Nasal cavity respiratory epithelium epithelial cell of viscerocranial mucosa (primary cell): ENCODE measurements at places on chromosomes 11 and 22. TPM values are rescaled to one million over a fixed set of nuclear protein-coding genes. Genes with fewer than 3 reads are reported as not detected.

The KBTBD3 gene
- 2.4 and 3.4 TPM in 2 replicates for total RNA-seq

The TBRG1 gene
- 28.4 and 38.9 TPM in 2 replicates for total RNA-seq

The KCNC1 gene
- total RNA-seq, result not detected in 2 replicates

The RAB3IL1 gene
- 1.0 and 2.0 TPM in 2 replicates for total RNA-seq

The LAYN gene
- total RNA-seq, result 7.2 and 61.6 TPM in 2 replicates

The CTTN gene
- total RNA-seq, result 309 and 537 TPM in 2 replicates

The TRIM34 gene
- total RNA-seq, result 3.8 and 6.2 TPM in 2 replicates

The ACCS gene
- total RNA-seq, result 1.4 and 4.1 TPM in 2 replicates

The CRYBB3 gene
- total RNA-seq, result not detected in 2 replicates

The GGTLC3 gene
- not detected in 2 replicates for total RNA-seq

The SUSD2 gene
- total RNA-seq, result under 0.01 and 0.36 TPM in 2 replicates

The SYT8 gene
- 0.68 and 10.0 TPM in 2 replicates for total RNA-seq
